Activated B cell treated with CpG ODN at 0.5 μM for 24 hours (primary cell): ENCODE measurements at places on chromosomes 7 and 10.

DNA sequence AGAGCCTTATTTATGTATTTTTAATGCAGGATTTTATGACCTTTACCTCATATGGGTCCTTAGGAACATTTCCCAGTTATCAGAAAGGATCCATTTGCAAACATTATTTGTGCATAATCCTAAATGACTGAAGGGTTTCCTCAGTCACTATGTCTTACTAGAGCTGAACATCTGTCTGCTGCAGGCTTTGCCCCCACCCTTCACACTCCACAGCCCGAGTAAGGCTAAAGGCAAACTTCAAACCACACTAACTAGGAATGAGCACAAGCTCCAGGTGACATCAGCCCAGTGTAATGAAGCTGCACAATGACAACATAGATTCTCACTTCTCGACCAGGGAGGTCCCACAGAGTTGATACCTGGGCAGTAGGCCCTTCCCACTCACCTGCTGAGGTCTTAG, 491.3 kb upstream of the MKI67 start:
- DNase-seq: no peak

DNA sequence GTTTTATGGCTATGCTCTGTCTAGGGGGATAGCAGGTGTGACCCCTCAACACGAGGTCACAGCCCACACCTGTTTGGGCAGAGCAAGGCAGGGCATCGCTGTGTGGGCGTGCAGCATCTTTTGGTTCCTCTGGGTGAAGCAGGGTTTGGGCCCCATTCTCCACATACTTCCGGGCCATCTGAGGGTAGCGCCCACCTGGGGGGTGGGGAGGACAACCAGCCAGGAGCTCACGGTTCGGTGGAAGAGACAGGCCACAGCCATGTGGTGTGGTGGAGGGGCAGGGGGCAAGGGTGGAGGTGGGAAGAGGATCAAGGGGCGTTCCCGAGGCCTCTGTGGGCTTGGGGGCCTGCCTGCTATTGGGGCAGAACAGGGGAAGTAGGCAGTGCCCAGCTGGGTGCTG, 2.4 kb downstream of the SH2B2 start:
- no peak for DNase-seq

GRCh38 chr7:5557920-5558401, 134.3 kb upstream of the TNRC18 start:
- peak; percentile 45 for DNase-seq

DNA sequence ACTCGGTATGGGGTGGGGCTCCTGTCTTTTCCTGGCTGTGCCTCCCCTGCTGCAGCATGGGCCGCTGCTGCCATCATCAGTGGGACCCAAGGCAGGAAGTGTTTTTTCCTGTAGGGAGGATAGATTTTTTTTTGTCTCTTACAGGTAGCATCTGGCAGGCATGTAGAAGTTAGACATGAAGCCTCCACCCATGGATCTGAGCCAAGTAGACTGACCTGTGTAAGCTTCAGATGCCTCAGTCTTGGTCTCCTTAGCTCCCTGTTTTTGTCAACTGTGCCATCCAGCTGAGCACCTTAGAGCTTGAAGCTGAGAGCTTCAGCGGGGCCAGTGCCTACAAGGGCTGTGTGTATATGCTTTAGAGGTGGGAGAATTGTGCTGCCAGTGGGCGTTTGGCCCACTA, 93.5 kb downstream of the AUTS2 start:
- no peak for DNase-seq

DNA sequence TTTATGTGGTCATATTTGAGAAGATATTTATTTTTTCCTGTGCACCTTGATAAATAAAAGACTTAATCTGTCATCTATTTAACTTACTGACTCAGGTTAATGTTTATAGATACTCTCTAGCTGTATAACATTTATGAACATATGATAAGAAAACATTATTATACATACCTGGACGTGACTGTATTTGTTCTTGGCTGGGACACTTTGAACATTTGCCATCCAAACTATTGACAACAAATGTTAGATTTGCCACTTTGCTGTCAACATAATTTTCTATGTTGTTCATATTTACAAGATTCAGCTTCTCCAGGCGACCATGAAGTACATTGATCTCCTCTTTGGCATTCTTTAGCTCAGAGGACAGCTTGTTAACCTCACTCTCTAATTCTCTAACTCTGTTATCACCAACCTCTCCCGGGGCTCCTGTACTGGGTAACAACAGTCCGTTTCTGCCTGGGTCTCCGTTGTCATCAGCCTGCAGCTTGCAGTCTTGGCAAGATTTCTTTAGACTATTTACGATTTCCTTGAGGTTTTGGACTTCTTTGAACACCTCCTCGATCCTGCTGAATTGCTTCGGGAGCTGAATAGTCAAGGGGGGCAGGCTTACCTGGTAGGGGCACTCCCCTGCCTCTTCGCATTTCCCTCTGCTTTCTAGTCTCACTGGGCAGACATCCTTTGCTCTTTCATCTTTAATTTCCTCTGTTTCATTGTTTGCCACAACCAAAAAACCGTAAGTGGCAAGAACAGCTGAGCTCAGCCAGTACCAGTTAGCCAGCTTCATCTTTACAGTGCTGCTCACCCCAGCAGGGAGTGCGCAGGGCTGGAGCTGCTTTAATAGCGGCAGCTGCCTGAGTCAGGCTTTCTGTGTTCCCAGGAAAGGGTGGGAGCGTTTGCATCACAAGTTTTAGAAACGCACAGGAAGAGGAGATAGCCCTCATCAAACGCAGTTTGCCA, at the start of gene FGL2:
FGL2 (minus strand) TSS at position 807 of the 954 bp plus-strand sequence; CDS start at position 781, 26 bp downstream.
- no peak for DNase-seq

DNA sequence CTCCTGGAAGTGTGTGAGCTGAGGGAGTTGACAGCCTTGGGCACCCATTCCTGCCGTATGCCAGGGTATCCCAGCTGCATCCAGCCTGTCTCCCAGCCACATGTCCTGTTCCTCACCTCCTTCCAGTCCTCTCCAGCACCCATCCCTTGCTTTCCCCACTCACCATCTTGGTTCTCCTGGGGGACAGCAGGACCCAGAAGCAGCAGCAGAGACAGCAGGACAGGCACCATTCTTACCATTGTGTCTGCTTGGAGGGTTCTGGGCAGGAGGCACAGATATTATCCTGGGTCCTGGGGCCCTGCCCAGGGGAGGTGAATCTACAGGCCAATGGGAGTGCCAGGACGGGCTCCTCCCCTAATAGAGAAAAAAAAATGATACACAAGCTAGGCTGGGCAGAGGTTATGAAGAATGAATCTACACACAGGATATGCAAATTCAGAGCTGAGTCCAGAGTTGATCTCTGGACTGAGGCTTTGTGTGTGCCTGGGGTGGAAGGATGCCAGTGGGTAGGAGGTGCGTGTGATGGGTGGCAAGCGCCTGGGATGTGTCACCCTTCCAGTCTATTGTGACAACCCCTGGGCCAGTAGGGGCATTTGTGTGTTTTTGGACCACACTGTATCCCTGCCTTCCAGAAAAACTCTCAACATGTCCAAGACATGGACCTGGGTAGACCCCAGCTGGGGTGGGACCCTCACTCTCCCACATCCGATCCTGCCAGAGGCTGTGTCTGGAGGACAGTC, at the start of gene AZGP1:
AZGP1 (minus strand) TSS at position 250 of the 740 bp plus-strand sequence; CDS start at position 239, 11 bp downstream.
- no peak for DNase-seq

GRCh38 chr10:92290076-92290836, 622 bp downstream of the CPEB3 start:
- no peak for DNase-seq

GRCh38 chr7:80150611-80151273, 16.1 kb downstream of the GNAI1 start:
- no peak for DNase-seq

GRCh38 chr10:75189266-75190096, 21.1 kb upstream of the VDAC2 start:
- DNase-seq: no peak

- no peak for DNase-seq
These were observed 463 bp upstream of the UPP1 start for GRCh38 chr7:48088559-48089045.

- DNase-seq: no peak
These were observed 1.0 kb downstream of the URGCP start for GRCh38 chr7:43905209-43905946.

DNA sequence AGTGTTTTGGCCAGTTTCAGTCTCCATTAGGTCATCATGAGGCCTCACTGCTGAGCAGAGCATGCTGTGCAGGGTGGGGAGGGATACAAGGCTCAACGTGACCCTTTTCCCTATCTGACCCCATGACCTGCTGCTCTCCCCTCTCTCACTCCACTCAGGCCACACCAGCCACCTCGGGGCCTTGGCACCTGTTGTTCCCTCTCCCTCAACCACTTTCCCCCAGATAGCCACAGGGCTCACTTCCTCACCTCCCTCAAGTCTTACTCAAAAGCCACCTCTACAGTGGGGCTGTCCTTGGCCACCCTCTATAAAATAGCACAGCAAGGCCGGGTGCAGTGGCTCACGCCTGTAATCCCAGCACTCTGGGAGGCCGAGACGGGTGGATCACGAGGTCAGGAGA, 13.9 kb downstream of the SH3PXD2A start:
- no peak for DNase-seq

DNA sequence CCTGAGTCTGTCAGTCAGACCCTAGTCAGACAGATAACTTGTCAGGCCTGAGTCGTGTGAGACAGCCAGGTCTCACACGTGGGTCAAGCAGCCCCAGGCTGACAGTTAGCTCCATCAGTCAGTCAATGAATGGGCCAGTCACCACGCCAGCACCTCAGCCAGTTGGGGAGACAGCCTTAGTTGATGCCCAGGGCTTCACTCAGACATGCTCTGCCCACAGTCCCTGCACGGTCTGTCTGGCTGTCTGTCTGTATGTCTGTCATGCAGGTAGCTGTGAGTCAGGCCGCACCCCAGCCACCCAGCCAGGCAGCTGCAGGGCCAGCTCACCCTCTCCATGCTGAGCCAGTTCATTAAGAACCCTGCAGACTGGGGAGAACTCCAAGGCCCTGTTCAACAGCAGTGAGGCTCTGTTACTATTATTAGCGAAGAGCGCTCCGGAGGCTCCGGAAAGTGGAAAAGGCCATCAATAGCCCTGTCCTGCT, 141.1 kb upstream of the PCBD1 start:
- no peak for DNase-seq

DNA sequence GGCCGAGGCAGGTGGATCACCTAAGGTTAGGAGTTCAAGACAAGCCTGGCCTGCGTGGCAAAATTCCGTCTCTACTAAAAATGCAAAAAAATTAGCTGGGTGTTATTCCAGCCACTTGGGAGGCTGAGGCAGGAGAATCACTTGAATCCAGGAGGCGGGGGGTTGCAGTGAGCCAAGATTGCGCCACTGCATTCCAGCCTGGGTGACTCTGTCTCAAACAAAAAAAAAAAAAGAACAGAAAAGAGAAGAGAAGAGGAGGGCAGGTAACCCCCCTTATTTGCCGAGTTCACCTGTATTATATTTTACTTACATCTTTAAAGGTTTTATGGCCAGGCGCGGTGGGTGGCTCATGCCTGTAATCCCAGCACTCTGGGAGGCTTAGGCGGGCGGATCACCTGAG, 91.7 kb downstream of the RNF216 start:
- no peak for DNase-seq

DNA sequence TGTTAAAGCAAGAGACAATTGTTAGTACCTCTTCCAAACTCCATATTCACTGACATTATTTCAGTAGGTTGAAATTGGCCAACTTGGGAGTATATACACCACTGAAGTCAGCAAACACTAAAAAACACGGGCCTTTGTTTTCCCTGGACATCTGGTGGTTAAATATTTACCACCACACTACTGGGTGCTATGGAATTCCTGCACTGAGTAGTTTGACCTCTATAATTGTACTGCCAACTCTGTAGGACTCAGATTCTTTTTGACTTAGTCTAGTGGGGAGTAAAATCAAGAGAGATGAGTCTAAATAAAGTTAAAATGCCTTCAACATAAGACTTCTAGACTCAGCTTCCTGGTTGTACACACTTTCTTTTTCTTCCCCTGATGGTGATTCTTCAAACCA, 41.3 kb upstream of the TES start:
- no peak for DNase-seq

DNA sequence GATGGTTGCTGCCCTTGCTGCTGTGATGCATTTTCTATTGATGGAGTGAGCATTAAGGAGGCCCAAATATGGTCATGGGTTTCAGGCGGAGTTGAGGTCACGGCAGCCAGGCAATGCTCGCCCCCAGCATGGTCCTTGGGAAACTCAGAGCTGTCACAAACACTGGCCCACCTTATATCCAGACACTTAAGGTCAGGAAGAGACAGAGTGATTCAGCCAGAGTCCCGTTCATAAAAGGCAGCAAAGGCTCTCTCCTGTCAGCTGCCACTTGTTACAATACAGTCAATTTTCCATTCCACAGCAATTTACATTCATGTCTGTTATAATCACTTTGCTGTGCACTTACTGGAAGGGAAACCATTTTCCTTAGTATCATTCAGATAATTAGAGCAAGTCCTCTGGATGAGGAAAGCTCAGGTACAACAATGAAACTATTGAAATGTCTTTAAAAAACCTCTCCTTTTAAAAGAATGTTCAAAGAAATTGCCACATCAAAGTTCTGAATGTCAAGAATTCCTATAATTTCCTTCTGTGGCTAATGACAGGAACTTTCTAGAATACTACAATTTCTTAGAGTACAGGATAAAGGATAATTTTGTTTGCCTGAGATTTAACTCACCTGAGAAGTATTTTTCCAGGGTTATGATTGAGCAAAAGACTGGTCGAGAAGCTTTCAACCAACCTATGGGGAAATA, 14.8 kb upstream of the ANKRD1 start:
- no peak for DNase-seq

GRCh38 chr10:712089-712488, 22.6 kb upstream of the DIP2C start:
- DNase-seq: no peak

- no peak for DNase-seq
These were observed 136.3 kb upstream of the TMEM72 start for GRCh38 chr10:44774676-44775401.

DNA sequence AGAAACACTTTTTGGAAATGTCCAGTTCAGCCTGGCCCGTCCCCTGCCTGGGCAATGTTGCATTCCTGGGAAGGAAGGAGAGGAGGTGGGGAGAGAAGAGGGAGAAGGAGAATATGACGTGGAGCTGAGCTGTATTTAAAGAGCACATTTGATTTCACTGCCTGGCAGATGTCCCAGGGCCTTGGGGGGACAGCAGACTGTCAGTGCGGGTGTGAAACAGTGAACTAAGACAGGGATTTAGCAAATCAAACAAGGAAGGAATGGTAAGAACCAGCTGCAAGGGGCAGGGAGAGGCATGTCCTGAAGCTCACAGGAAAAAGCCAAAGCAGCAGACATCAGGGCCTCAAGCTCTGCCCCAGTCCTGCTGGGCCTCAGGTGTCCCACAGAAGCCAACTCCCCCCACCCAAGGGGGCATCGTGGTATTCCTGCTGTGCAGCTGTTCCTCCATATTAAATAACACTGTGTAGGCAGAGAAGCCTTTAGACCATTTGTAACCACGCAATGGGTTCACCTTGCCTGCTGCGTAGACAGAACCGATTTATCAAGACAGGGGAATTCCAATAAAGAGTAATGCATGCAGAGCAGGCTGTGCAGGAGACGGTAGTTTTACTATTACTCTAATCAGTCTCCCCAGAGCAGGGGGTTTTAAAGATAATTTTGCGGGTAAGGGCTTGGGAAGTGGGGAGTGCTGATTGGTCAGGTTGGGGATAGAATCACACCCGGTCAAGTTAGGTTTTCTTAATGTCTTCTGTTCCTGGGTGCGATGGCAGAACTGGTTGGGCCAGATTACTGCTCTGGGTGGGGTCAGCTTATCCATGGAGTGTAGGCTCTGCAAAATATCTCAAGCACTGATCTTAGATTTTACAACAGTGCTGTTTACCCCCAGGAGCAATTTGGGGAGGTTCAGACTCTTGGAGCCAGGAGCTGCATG, 18.3 kb downstream of the LEP start:
- no peak for DNase-seq

- no peak for DNase-seq
These were observed 319.5 kb downstream of the PLXNA4 start for GRCh38 chr7:132256721-132257212.

GRCh38 chr7:38842746-38843145, 66.2 kb downstream of the VPS41 start:
- DNase-seq: no peak

- no peak for DNase-seq
These were observed 107.5 kb downstream of the POU6F2 start for GRCh38 chr7:39085189-39085588.
